ENCODE measurements at places on chromosomes 7 and 10. TPM values are rescaled to one million over a fixed set of nuclear protein-coding genes. Genes with fewer than 3 reads are reported as not detected.

Gene SMO
- total RNA-seq: 5.4 TPM

DNA sequence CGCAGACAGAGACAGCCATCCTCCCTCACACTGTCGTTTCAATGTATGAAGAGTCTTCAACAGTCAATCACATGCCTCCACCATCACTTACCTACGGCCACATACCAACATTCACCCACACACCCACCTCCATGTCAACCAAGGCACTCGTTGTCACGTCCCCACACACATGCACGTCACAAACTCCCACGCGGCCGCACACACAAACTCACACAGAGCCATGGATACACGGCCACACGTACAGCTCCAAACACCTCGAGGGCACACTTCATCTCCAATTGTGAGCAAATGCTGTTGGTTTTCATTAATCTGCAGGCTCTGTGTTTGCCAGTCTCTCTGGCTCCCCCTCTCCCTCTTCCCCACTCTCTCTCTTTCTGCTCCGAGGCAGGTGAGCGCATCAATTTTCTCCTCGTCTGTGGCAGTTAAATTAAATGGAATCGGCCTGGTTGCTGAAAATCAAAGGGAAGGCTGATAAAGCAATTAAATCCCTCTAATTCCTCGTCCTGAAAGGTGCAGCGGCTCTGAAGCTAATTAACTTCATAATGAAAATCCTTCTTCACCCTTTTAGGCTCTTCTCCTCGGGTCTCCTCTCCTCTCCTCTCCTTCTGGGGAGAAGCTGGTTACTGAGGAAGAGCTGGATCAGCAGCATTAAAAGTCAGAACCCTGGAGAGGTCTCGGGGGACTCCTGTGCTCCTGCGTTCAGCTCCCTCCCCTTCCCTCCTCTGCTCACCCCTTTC lies 53.8 kb upstream of the SLF2 start:
- no peak for DNase-seq

DNA sequence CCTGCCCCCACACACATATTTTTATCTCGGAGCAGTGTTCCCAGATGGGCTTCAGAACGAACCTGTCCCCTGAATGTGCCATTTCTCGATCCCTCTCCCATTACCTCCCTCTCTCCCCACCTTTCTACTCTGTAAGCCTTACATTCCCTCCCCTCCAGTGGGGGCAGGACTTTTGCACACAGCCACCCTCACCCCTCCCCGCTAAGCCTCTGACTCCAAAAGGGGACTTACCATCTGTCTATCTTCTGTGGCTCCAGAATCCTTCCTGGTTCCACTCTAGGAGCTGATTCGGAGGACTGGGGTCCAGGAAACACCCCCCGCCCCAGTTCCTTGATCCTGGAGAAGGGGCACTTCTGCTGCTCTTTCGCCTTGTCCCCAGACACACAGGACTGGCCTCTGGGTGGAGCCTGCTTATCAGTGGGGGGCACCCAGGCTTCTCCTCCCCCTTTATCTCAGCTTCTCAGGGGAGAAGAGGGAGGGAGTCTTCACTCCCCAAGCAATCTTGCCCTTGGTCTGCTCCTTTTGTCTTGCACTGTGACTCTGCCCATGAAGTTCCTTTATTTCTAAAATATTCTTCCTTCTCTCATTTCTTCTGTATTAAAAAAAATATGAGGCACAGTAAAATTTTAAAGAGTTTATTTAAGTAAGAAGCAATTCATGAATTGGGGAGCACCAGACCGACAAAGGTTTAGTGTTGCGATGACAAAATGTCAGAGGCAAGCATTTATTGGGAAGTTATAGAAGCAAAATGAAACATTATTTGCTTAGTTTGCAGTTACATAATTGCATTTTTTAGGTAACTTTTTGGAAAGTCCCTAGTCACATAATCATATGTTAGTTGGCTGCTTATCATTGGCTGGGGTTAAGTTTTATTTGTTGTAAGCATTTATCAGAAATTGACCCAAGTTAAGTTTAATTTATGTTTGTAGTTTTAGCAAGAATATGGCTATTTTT lies at the start of gene KEL:
TSS of gene KEL (minus strand) at position 391 of the 954 bp plus-strand sequence. CDS start at position 234, 157 bp downstream.
- DNase-seq: no peak

Gene DENND2A
- total RNA-seq: 19.0 TPM

- no peak for DNase-seq
Observed at GRCh38 chr7:47307311-47307710, 274.6 kb downstream of the TNS3 start.
